ENCODE measurements at places on chromosomes 1 and 21. TPM values are rescaled to one million over a fixed set of nuclear protein-coding genes. Genes with fewer than 3 reads are reported as not detected.

DNA sequence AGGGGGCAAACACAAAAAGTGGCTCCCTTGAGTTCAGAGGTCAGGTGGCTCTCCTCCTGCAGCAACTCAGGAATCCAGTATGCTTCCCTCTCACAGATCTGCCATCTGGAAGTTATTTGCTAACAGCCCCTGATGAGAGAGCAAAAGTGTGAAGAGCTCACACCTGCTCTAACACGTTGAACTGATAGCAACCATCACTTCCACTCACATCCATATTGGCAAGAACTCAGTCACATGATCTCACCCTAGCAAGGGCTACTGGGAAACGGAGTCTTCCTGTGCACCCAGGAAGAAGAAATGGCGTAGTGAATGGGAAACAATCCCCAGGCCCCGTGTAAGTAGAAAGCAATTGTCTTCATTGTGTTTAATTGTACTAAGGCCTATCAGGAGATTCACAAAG lies 20.7 kb upstream of the SLC45A1 start:
- DNase-seq = no peak

DNA sequence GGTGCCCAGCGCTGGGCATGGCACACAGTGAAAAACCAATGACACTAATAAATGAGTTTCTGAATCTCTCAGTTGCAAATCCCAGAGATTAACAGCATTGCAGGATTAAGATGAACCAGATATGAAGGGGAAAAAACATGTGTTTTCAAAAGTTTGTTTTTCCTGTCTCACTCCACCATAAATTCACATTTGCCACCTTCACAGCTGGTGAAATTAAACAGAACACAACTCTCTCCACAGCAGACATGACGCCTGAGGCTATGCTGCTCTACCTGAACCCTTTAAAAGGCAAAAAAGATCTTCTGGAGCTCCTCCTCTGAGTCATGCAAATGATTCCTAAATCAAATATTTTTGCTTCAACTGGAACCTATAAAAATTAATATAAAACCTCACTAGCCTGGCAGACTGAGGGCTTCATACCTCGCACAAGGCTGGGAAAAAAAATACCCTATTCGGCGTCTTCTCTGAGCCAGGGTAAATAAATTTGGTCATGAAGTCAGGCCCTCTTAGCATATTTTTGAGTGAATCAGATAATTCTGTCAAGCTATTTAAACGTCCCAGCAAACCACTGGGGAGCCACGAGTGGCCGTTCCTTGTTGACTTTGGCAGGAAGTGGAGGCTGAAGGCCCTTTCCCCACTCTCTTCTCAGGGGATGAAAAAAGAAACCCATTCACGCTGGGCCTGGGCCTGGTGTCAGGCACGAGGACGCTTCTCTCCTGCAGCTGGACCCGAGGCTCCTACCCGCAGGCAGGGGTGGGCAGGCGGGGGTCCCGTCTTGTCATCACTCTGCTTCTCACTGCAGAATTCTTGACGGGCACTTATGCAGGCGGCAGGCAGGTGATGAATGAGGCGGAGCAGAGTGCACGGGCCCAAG lies 53.0 kb downstream of the DMRTB1 start:
- DNase-seq = no peak

DNA sequence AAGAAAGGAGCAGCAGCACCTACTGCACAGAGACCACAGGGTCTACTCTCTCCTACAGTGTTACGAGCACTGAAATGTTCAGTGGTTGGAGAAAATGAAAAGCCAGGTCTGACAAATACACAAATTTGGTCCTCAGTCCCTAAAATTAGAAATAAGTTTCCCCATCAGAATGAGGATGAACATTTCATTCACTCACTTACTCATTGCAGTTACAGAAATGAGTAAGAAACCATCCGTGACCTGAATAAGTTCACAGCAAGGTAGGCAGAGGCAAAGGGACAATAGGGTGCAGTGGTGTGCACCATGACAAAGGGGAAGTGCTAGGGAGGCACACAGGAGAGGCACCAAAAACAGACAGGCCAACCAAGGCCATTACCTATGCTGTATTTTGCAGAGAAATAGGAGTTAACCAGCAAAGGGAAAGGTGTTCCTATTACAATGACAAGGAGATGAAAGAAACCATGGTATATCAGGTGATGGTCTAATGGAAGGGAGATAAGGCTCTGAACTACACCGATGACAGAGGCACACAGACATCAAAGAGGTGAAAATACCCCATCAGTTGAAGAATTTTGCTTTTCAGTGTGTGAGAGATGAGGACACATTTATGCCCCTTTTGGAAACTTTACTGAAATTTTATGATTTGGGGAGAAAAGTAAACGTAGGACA lies 29.4 kb downstream of the VAV3 start:
- no peak for DNase-seq

GRCh38 chr21:22710721-22711120 lies 1712.5 kb downstream of the NCAM2 start:
- no peak for DNase-seq

GRCh38 chr1:210696709-210697108 lies 368.0 kb downstream of the HHAT start:
- DNase-seq = no peak

GRCh38 chr1:207752456-207752998 lies 673 bp downstream of the CD46 start:
- no peak for DNase-seq

GRCh38 chr1:3827813-3828307 lies 29.2 kb downstream of the CEP104 start:
- DNase-seq = peak; percentile 6

GRCh38 chr1:22221233-22221780 lies 78.4 kb upstream of the WNT4 start:
- DNase-seq = no peak

DNA sequence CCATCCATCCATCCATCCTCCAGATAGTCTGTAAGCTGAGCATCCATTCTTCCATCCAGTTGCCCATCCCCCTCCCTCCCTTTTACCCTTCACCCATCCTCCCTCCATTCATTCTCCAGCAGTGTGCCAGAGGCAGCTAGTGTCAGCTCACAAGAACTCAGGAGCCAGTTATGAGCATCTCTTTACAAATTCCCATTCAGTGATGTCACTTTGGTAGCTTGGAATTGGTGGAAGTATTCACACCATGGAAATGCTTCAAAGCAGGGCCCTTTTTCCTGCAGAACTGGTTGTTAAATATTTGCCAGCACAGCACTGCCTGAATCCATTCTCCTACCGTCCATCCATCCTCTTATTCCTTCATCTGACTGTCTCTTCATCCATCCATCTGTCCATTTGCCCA lies 72.5 kb downstream of the ARHGEF10L start:
- no peak for DNase-seq

DNA sequence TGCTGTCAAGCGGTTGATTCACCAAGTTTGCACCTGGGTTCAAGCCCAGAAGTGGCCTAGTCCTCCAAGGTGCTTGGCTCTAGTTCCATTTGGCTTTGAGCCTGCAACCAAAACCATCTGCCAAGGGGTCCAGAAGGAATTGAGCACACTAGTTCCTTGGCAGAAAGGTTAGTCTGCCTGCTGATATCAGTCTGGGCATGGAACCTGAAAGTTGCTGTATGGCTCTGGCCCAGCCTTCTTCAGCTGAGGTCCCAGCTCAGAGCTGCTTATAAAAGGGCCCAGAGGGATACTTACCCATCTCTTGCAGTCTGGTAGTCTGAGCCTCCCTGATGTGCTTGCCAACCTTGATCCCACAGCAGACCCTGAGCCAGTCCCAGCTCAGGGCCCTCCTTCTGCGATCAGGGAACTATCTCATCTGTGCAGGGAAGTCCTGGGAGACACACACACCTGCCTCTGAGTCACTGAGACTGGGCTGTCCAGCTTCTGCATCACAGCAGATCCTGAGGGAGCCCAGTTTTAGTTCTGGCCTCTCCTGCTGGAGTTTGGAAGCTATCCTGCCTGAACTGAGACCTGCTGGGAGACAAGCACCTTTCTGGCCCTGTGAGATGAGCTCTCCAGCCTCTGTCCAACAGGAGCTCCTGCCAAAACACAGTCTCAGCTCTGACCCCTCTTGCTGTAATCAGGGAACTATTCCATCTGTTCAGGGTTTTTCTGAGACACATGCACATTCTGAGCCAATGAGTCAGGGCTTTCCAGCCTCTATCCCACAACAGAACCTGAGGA lies 75.8 kb downstream of the CTH start:
- no peak for DNase-seq

DNA sequence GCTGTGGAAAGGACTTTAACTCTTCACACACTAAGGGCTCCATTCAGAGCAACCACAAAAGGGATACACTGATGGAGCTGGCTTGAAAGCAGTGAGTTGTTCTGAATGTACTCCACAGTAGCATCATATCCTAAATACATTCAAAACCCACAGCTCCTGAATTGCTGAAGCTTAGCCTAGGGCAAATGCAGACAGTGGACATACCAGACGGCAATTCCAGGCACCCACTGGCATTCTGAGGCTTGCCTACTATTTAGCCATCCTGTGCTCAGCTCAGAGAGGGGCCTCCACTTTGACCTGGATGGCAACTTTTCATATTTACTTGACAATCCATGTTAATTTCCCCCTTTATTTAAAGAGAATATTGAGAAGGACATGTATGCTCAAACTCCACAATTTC lies 303.5 kb downstream of the NTNG1 start:
- no peak for DNase-seq

- DNase-seq = no peak
Observed at GRCh38 chr1:10347109-10347508, 51.8 kb upstream of the PGD start.

GRCh38 chr1:93014168-93014567 lies 52.9 kb upstream of the DIPK1A start:
- DNase-seq = no peak

GRCh38 chr21:23601549-23601948 lies 2005.7 kb downstream of the MRPL39 start:
- no peak for DNase-seq

GRCh38 chr1:156627313-156627880 lies 8.2 kb downstream of the HAPLN2 start:
- peak; percentile 57 for DNase-seq

GRCh38 chr1:221663321-221663720 lies 78.6 kb downstream of the DUSP10 start:
- DNase-seq = no peak

- DNase-seq = no peak
Observed at GRCh38 chr1:151313501-151313900, 13.7 kb downstream of the PI4KB start.

DNA sequence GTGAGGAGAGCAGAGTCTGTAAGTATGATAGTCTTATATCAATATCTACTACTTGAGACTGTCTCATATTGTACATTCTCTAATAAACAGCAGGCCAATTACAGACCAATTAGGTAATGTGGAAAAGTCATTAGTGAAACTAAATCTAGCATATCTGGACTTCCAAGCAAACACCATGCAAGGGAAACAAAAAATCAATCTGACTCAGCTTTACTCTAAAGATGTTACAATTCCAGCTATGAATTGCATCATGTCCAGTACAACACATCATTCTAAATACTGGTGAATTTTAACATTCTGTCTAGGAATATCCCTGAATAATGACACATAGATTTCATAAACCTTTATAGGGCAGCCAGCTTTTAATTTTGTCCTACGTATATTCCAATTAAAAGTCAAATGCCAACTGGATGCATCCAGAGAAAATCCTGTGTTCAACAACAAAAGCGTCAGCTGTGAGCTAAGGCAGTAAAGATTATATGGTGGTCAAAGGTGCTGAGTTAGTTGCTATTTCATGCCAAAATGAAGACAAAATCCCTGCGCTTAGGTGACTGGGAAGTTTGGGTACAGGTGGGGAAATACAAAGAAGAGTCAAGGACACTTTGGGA lies 159.3 kb downstream of the TTLL7 start:
- no peak for DNase-seq

DNA sequence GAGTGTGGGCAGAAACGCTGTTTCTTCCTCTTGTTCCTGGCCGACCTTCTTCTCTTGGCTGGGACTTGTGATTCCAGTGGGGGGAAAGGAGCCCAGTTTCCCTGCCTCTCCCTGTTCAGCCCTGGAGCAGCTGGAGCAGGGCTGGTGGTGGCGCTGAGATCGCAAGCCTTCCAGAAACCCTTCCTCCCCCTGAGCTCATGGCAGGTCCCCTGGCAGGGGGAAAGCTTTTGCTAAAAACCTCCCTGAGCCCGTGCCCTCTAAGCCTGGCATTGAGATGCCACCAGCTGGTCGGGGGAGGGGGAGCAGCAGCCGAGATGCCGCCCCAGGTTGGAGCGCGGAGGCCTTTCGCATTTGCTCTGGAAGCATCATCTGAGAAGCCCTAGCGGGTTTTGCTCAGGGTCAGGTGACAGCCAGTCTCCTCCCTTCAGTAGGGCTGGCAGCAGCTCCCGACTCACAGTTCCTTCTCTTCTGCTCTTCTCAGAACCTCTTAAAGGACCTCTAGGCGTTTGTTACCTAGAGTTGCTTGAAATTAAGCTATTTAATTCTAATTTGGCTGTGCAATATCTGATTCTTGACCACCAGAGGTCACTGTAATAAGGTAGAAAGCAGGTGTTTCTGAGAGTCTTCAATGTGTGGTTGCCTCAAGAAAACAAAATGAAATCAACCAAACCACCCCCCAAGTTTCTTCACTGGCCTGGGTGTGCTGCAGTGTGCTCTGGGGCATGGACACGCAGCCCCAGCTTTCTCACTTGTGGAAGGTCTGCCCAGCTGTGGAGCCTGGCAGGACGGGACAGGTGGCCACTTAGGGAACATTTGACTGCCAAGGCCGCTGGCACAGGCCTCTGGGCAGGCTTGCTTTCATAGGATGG lies 257.3 kb downstream of the CAMTA1 start:
- no peak for DNase-seq

Gene SEMA6C
- polyA plus RNA-seq = 34.6 TPM

Gene ITLN2
- not detected for polyA plus RNA-seq

Gene LCE1C
- polyA plus RNA-seq = not detected

Gene AZIN2
- 31.1 TPM for polyA plus RNA-seq

Gene ASCL5
- 1.3 TPM for polyA plus RNA-seq

Gene OR2M5
- not detected for polyA plus RNA-seq

Gene TMEM63A
- polyA plus RNA-seq = 87.0 TPM

Data from spinal cord (tissue), 10 donors.